ENCODE measurements at places on chromosomes 12 and 14. TPM values are rescaled to one million over a fixed set of nuclear protein-coding genes. Genes with fewer than 3 reads are reported as not detected.

Gene VDR
- 3.1 TPM for total RNA-seq

Gene INSM2
- not detected for total RNA-seq

DNA sequence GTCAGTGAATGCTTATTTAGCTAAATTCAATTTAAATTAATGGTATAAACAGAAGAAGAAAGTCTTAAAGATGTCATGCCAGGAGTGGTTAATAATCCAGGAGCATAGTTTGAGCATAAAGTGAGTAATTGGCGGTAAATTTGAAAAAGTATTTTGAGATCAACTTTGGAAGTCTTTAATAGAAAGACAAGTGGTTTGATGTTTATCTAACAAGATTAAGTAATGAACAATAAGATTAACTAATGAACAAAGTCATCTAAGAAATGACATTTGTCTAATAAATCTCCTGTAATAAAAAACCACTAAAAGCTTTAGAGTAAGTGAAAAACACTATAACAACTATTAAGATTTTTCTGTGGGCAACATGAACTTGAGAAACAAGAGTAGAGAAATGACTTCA lies 112.8 kb downstream of the CAPZA3 start:
- H3K27ac ChIP-seq = no peak overlapping the region
- H3K4me1 ChIP-seq = no peaks in the 10 kb centered on the region
- H3K36me3 ChIP-seq = no peaks in the 10 kb centered on the region
- no peak overlapping the region for H3K4me3 ChIP-seq
- no peaks in the 10 kb centered on the region for H3K27me3 ChIP-seq

Gene ASCL4
- total RNA-seq = not detected

- DNase-seq = no peak
- no peaks in the 10 kb centered on the region for H3K27me3 ChIP-seq
- H3K27ac ChIP-seq = no peak overlapping the region
- H3K4me1 ChIP-seq = peaks cover 10% of the 10 kb centered on the region
- no peak overlapping the region for H3K4me3 ChIP-seq
- no peaks in the 10 kb centered on the region for H3K36me3 ChIP-seq
Observed at GRCh38 chr12:39364196-39364595, 78.7 kb downstream of the KIF21A start.

DNA sequence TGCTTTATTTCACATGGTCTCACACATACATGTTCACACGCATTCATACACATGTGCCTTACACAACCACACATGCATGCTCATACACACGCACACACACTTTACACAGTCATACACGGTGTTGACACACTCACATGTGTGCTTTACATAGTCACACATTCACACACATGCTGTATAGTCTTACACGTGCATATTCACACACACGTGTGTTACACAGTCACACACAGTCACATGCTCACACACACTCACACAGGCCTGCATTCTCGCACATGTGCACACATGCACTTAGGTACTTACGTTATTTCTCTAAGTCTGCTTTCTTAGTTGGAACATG lies 18.0 kb upstream of the PLEKHG3 start:
- H3K4me1 ChIP-seq = peaks cover 43% of the 10 kb centered on the region
- no peak for DNase-seq
- no peak overlapping the region for H3K4me3 ChIP-seq

- no peak for DNase-seq
- H3K4me1 ChIP-seq = no peaks in the 10 kb centered on the region
- H3K27ac ChIP-seq = no peak overlapping the region
- no peaks in the 10 kb centered on the region for H3K27me3 ChIP-seq
Observed at GRCh38 chr12:62909340-62909739, 25.6 kb downstream of the PPM1H start.

- no peaks in the 10 kb centered on the region for H3K36me3 ChIP-seq
- no peaks in the 10 kb centered on the region for H3K27me3 ChIP-seq
- DNase-seq = no peak
- H3K4me3 ChIP-seq = no peak overlapping the region
Observed at GRCh38 chr12:75978677-75979076, 52.9 kb downstream of the PHLDA1 start.

Gene LRP1-AS
- not detected for total RNA-seq

Gene OAS2
- total RNA-seq = 2.3 TPM

DNA sequence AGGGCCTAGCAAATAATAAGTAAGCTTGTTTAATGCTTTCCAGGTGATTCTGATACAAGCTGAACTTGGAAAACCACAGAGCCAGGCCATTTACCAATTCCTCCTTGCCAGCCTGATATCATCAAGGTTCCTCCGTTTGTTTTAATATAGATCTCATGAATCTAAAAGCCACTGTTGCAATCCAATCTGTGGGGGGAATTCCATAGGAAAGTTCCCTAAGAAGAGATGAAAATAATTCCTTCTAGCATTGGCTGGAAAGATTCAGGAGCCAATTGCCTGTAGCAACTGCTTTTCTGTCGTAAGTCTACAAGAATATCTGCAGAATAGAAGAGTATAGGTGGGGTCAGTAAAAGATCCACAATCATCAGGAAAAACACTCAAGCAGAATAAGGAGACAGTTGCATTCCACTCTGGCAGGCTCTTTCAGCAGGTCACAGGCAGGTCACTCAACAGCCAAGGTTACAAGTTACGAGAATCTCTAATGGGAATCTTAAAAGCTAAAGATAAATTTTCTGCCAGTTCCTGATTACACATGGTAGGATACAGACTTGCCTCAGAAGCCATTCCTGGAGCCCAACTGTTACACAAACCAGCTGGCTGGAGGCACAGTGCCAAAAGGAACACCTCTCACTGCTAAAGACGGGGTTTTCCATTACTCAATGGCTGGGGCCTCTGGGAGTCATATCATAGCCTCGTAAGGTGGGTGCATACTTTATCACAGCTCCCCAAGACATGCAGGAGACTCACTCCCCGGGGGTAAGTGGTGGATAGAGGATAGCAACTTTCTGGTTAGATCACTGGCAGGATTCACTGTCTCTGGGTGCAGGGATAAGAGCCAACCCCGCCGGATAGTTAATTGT lies 43.6 kb downstream of the FGD6 start:
- H3K4me1 ChIP-seq = peaks cover 29% of the 10 kb centered on the region
- H3K27ac ChIP-seq = peak overlapping the region; percentile 59
- peak; percentile 88 for DNase-seq
- H3K4me3 ChIP-seq = no peak overlapping the region
- H3K27me3 ChIP-seq = no peaks in the 10 kb centered on the region
- H3K36me3 ChIP-seq = no peaks in the 10 kb centered on the region

Data from body of pancreas (tissue), 4 donors.